ENCODE measurements at places on chromosomes 3 and 15.

DNA sequence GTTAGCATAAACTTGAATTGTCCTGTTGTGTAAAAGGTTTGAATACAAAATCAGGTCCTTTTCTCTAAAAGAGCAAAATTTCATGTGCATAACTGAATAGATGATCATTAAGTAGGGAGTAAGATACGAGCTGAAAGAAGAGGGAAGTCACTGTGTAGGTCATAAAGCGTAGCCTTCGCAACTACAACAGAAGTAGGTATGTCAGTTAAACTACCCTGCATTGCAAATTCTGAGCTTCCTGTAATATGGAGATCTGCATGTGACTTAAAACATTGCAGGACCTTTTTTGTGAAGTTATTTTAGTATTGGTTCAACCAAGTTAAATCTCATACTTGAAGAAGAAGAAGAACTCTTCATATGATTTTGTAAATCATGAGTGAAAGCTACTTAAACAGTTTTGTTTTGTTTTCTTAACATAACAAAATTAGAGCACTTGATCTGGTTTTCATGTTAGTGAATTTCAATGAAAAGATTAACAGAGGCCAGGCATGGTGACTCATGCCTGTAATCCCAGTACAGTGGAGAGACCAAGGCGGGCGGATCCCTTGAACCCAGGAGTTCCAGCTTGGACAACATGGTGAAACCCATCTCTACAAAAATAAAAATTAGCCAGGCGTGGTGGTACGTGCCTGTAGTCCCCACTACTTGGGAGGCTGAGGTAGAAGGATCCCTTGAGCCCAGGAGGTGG is 26.4 kb downstream of the ARMC8 start:
- DNase-seq = no peak

DNA sequence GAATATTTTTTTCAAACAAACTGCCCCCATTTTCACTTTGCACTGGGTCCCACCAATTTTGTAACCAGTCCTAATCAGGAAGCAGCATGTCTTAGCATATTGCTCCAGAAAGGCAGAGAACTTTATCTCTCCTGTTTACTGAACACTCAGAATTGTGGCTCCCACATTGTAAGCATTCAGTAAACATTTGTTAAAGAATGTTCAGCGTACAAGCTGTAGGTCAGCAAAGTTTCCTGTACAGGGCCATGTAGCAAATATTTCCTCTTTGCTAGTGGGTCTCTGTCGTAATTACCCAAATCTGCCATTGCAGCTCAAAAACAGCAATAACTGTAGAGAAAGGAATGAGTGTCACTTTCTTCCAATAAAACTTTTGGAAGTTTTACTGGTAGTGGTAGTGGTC is 393.3 kb downstream of the GRM7 start:
- DNase-seq = no peak

GRCh38 chr3:55091381-55092225 is 163.7 kb upstream of the LRTM1 start:
- peak; percentile 62 for DNase-seq

DNA sequence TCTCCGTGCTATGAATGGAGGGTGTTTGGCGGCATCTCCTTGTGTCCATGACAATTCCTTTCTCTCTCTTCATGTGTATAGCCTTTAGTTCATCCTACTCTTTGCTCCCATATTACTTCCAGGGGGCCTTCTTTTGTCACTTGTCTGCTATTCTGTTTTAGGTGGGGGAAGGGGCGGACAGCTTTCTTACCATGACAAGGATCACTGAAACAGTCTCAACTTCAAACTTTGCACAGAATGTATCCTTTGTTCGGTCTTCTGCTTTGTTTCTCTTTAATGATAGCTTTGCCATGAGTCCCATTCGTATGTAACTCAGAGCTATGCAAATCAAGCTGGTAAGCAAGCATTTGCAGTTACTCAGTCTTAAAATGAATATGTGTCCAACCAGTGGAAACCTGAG is 294.2 kb downstream of the TIGIT start:
- DNase-seq = no peak

DNA sequence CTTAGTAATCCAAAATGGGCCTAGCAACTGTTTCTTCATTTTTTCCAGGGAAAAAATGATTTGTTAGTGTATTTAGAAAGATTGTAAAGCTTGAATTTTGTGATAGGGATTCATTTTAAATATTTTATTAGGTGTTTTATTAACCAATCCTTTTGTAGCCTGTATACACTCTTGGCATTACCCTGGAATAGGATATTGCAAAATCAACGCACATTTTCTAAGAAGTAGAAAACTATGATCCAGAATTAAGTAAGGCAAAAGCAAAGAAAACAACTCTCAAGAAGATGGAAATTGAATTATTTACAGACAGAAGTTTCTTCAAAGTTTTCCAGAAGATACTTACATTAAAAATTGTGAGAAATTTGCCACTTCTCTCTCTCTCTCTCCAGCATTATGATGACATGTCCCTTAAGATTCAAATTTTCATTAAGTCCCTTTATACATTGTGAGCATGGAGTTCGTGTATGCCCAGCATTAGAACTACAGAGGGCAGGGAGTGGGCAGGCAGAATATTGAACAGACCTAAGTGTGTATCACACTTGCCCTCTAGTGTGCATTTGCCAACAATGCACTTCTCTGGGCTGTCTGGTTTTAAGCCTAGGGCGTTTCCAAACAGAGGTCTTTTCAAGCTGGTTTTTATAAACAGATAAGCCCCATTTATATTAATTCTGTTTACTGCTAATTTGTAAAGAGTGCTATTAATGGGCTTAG is 28.5 kb upstream of the CMSS1 start:
- peak; percentile 70 for DNase-seq

- DNase-seq = no peak
These were observed 541.8 kb downstream of the NLGN1 start for GRCh38 chr3:173939331-173939730.

- peak; percentile 64 for DNase-seq
These were observed 11.7 kb downstream of the ITGA11 start for GRCh38 chr15:68420186-68420684.

- no peak for DNase-seq
These were observed 26.2 kb upstream of the IGF2BP2 start for GRCh38 chr3:185851046-185851445.

All from RPMI7951 (cell line).